ENCODE measurements at places on chromosomes 7 and 10.

GRCh38 chr7:27157702-27158431, 1.4 kb upstream of the HOXA7 start:
- no peak for DNase-seq

GRCh38 chr10:132589015-132589414, 51.4 kb downstream of the INPP5A start:
- no peak for DNase-seq

DNA sequence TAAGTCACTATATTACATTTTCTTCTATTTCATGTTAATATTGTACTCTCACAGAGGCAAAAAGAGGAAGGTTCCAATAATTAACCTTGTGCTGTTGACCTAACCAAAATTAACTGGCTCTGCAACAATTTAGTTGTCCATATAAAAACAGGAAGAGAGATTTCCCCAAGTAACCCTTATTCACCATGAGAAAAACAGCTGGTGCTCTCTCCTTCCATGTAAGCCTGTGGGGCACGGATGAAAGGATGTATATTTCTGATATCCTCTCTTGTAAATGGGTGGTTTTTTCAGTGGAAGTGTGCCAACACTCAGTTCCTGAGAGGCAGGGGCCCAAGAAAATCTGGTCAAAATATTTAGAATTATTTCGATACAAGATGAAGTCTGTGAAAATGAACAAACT, 358.1 kb downstream of the CRPPA start:
- no peak for DNase-seq

DNA sequence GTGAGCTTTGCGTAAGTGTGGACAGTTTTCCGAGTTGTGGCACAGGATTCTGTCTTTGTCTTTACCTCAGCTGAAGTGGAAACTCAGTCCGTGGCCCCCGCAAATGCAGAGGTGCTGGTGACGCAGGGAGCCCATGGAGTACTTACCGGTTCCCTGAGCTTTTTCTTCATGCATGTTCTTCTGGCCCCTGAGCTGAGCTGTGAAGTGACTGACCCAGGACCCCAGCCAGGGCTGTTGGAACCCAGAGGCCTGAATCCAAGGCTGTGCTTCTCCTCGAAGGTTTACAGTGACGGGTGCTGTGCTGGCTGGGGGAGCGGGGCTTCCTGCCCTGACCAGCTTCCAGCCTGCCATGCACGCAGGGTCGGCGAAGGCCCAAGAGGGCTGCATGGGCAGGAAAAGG, 223.5 kb downstream of the GLRX3 start:
- no peak for DNase-seq

- DNase-seq, result peak; percentile 42
Measured at GRCh38 chr10:18340496-18341051, 200.3 kb downstream of the CACNB2 start.

GRCh38 chr10:29287635-29288034, 1.2 kb upstream of the LYZL1 start:
- DNase-seq, result no peak

GRCh38 chr10:68086910-68087684, 12.0 kb upstream of the HERC4 start:
- DNase-seq, result no peak

DNA sequence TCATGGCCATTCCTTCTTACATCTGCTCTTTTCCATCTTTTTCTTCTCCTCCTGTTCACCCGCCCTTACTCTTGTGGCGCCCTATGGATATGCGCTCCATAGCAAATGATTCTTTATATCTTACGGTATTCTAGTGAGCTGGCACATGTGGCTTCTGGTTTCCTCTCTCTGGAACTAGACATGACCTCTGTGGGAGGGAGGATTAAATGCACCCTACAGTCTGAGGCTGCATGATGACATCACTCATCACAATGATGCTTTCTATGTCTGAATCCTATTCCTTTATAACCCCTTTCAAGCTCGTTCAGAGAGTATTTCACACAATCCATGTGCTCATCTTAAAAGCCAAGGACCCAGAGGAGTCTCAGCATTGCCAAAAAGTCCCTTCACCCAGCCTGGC, 153.3 kb downstream of the EGFR start:
- DNase-seq, result no peak

DNA sequence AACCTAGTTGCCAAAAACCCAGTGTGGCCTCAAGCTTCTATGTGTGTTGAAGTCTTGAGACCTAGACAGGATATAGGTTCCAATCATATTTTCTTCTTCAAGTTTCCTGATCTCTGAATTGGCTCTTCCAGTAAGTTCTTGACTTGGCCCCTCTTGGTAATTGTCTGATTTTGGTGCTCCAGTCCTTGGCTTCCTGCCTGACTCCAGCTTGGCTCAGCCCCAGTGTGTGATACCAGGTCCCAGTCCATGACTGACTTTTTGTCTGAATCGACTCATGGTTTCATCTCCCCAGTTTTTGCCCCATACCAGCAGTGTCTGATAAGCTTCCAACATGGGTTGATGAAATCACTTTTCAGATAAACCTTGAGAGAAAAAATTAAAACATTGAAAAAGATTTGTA, 72.3 kb downstream of the FAS start:
- DNase-seq, result no peak

DNA sequence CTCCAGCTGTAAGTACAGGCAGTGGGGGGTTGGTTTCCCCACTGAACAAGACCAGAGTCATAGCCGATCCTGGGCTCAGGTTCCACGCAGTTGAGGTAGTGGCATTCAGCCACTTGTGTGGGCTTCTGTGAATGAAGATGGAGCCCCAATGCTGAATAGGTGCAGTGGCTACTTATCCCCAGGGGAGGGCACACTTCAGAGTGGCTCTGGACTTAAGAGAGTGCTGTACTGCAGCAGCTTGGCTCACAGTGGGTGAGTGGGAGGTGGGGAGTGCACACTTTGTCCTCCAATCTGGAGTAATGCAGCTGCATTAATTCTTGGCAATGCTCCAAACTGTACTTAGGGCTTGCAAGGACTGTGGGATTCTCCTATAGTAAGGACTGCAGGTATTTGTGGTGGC, 81.9 kb downstream of the BUB3 start:
- DNase-seq, result no peak

- DNase-seq, result no peak
Measured at GRCh38 chr7:11237742-11238141, 264.1 kb downstream of the PHF14 start.

DNA sequence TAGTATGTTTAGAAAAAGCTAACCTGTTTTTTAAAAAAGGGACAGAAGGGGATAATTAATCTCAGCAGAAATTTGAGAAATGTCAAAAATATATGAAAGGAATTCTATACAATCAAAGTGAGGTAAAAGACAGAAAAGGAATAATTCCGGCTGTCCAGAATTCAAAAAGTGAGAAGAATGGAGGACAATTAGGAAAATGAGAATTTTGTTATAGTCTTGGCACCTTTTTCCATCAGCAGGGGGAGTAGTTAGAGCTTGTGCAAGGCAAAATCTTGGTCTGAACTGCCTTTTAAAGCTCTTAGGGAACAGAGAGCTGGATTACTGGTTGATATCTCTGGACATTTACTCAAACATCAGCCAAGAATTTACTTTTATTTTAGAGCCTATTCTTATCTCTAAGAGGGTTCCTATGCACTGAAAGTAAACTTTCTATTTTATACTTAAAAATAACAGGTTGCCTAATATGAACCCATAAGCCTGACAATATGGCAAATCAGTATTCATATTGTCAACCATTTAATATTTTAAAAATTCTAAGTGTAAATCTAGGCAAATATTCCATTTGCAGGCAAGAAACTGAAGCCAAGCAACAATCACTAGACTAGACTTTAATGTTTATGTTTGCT, 185.6 kb downstream of the ANK3 start:
- DNase-seq, result peak; percentile 45

- peak; percentile 61 for DNase-seq
Measured at GRCh38 chr7:121872831-121873288, at the start of gene PTPRZ1. Gene PTPRZ1, plus strand, starts transcription at chr7:121873161. Its CDS starts 339 bp downstream, at chr7:121873500.

DNA sequence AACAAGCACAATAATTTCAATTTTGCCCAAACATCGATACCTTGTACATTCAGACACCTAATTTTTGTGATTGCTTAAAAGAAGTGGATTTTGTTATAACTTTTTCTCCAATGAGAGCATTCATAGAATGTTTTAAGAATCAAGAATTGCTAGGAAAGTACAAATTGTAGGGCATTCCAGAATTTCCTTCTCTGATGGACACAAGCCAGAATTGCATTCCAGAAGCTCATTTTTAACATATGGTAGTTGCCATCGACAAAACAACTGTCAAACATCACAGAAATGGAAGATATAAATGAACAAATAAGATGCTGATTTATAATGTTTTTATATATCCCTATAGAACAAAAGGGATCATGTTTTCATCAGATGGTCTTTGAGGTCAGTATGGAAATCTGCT, 258.4 kb upstream of the NPVF start:
- DNase-seq, result no peak

- no peak for DNase-seq
Measured at GRCh38 chr10:89051593-89051992, 61.0 kb downstream of the FAS start.

GRCh38 chr10:97078261-97078937, 107.4 kb downstream of the SLIT1 start:
- DNase-seq, result no peak

All from AG20443 (cell line).